ENCODE measurements at places on chromosomes 5 and 9.

DNA sequence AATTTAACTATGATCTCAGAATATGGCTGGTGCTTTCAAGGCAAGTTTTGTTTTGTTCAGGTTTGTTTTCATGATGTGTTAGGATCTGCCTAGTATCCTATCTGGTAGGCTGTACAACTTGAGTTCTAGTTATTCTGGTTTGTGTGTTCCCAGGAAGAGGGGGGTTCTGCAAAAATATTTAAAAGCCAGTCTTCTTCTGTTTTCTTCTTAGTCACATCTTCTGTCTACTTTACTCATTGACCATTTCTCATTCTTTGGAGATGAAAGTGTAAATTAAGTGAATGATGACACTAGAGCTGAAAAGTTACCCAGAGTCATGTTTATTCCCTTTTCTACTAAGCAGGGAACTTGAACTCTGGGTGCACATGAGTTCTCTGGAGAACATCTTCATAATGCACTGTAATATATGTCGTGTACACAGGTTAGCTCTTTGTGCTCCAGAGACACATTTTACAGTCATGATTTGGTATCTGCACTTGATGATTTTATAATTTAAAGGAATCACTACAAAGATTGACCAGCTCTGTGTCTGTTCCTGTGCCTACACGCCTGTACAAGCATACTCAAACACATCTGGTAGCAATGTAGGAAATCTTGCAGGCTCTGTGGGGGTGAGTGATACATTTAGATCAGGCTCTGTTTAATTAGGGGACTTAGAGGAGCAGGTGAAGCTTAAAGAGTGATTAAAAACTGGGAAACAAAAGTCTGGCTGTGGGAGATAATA, 5.0 kb downstream of the SMAD5 start:
- no peaks in the 10 kb centered on the region for H3K36me3 ChIP-seq
- no peak overlapping the region for H3K4me3 ChIP-seq
- peak overlapping the region; percentile 32 for H3K27ac ChIP-seq
- H3K4me1 ChIP-seq: peaks cover 38% of the 10 kb centered on the region
- H3K27me3 ChIP-seq: no peaks in the 10 kb centered on the region

GRCh38 chr9:122126331-122127261, 33.0 kb downstream of the NDUFA8 start:
- H3K27me3 ChIP-seq: peaks cover 53% of the 10 kb centered on the region
- H3K4me3 ChIP-seq: peak overlapping the region; percentile 68
- DNase-seq: no peak

- peaks cover 17% of the 10 kb centered on the region for H3K36me3 ChIP-seq
- DNase-seq: no peak
- no peaks in the 10 kb centered on the region for H3K4me1 ChIP-seq
- H3K27ac ChIP-seq: no peak overlapping the region
These were observed 67.5 kb downstream of the ZCCHC7 start for GRCh38 chr9:37187713-37188439.

DNA sequence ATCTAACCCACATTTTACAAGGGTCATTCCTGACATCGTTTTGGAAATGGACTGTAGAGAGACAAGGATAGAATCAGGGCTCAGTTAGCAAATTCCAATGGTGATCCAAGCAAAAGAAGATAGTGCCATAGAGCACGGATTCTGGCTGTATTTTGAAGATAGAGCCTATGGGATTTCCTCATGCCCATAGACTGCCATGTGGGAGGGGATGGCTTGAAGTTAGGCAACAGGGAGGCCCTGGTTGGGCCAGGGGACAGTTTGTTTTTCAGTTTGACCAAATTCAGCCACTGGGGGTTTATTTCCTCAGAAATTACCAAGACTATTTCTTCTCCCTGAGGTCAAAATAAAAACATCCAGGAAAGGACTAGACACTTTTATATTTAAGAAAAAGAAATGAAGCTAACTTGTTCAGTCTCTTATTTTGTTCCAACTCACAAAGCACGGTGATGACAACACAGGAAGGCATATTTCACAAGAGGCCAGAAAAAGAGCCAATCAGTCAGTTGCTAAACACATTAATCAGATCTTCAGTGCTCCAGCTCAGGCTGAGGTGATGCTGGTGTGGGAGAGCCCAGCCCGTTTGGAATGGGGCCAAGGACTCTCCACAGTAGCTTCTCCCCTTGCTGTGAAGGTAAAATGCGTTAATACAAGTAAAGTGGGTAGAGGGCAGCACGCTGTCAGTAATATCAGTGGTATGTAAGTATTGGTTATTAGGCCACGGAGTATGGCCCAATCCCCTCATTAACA, 4.4 kb upstream of the DCTN4 start:
- peak overlapping the region; percentile 84 for H3K27ac ChIP-seq
- H3K4me1 ChIP-seq: peaks cover 29% of the 10 kb centered on the region
- H3K27me3 ChIP-seq: peaks cover 9% of the 10 kb centered on the region
- H3K4me3 ChIP-seq: no peak overlapping the region

GRCh38 chr5:37112383-37112991, 136.7 kb downstream of the CPLANE1 start:
- no peak for DNase-seq
- H3K36me3 ChIP-seq: peaks cover 46% of the 10 kb centered on the region
- H3K27ac ChIP-seq: no peak overlapping the region
- no peaks in the 10 kb centered on the region for H3K27me3 ChIP-seq

- H3K27me3 ChIP-seq: no peaks in the 10 kb centered on the region
- DNase-seq: no peak
- H3K27ac ChIP-seq: no peak overlapping the region
- no peaks in the 10 kb centered on the region for H3K4me1 ChIP-seq
These were observed 20.6 kb downstream of the CLPTM1L start for GRCh38 chr5:1324301-1324700.

DNA sequence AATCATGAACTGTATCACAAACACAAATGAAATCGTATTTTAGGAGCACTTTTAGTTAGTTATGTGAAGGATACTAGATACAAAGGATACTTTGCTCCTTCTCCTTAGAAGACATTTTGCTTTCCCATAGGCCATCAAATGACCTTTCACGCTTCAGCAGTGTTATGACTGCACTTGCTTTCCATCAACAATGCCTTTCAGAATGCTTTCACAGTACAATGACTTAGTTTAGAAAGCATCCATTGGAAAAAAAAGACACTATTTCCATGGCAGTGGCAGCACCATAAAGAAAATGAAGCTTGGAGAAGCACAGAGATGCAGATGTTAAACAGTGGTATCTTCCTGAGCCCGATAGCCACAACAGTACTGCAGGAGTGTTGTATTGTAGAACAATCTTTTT, 203.9 kb downstream of the PCSK1 start:
- no peak for DNase-seq
- H3K4me1 ChIP-seq: peaks cover 11% of the 10 kb centered on the region
- H3K4me3 ChIP-seq: no peak overlapping the region
- H3K27me3 ChIP-seq: no peaks in the 10 kb centered on the region
- H3K27ac ChIP-seq: no peak overlapping the region
- H3K36me3 ChIP-seq: no peaks in the 10 kb centered on the region

- no peak for DNase-seq
- H3K36me3 ChIP-seq: no peaks in the 10 kb centered on the region
- H3K4me3 ChIP-seq: no peak overlapping the region
- no peak overlapping the region for H3K27ac ChIP-seq
- H3K27me3 ChIP-seq: no peaks in the 10 kb centered on the region
- peaks cover 9% of the 10 kb centered on the region for H3K4me1 ChIP-seq
These were observed 711.8 kb upstream of the CTNND2 start for GRCh38 chr5:12616093-12616492.

GRCh38 chr9:13268469-13268868, 11.0 kb downstream of the MPDZ start:
- no peak overlapping the region for H3K4me3 ChIP-seq
- peak overlapping the region; percentile 75 for H3K27ac ChIP-seq
- no peak for DNase-seq
- H3K27me3 ChIP-seq: no peaks in the 10 kb centered on the region
- peaks cover 15% of the 10 kb centered on the region for H3K36me3 ChIP-seq

- H3K27ac ChIP-seq: peak overlapping the region; percentile 90
- H3K27me3 ChIP-seq: no peaks in the 10 kb centered on the region
- H3K4me1 ChIP-seq: peaks cover 30% of the 10 kb centered on the region
- H3K4me3 ChIP-seq: no peak overlapping the region
These were observed 41.9 kb upstream of the CFAP157 start for GRCh38 chr9:127664678-127665507.

- no peaks in the 10 kb centered on the region for H3K27me3 ChIP-seq
- peaks cover 20% of the 10 kb centered on the region for H3K4me1 ChIP-seq
- H3K27ac ChIP-seq: peak overlapping the region; percentile 91
- peak overlapping the region; percentile 84 for H3K4me3 ChIP-seq
These were observed 938 bp downstream of the NINJ1 start for GRCh38 chr9:93132946-93133680.

- no peaks in the 10 kb centered on the region for H3K27me3 ChIP-seq
- H3K4me3 ChIP-seq: no peak overlapping the region
- H3K36me3 ChIP-seq: no peaks in the 10 kb centered on the region
- H3K4me1 ChIP-seq: no peaks in the 10 kb centered on the region
- no peak overlapping the region for H3K27ac ChIP-seq
These were observed 87.2 kb downstream of the TMEM232 start for GRCh38 chr5:110638970-110639902.

- H3K27ac ChIP-seq: no peak overlapping the region
- H3K36me3 ChIP-seq: no peaks in the 10 kb centered on the region
- H3K4me3 ChIP-seq: no peak overlapping the region
- no peak for DNase-seq
- H3K27me3 ChIP-seq: no peaks in the 10 kb centered on the region
- H3K4me1 ChIP-seq: peaks cover 19% of the 10 kb centered on the region
These were observed 110.4 kb downstream of the FBXO4 start for GRCh38 chr5:42035526-42035925.

GRCh38 chr9:125141251-125141650, 2.1 kb downstream of the SCAI start:
- peaks cover 20% of the 10 kb centered on the region for H3K4me1 ChIP-seq
- DNase-seq: no peak
- H3K27ac ChIP-seq: no peak overlapping the region
- peak overlapping the region; percentile 93 for H3K4me3 ChIP-seq
- H3K36me3 ChIP-seq: peaks cover 9% of the 10 kb centered on the region

GRCh38 chr5:88236866-88237642, 31.6 kb downstream of the TMEM161B start:
- no peak for DNase-seq
- no peak overlapping the region for H3K27ac ChIP-seq
- H3K4me3 ChIP-seq: no peak overlapping the region

GRCh38 chr9:134968823-134969090, 51.0 kb upstream of the FCN1 start:
- DNase-seq: no peak
- no peak overlapping the region for H3K27ac ChIP-seq
- H3K27me3 ChIP-seq: peaks cover 43% of the 10 kb centered on the region

DNA sequence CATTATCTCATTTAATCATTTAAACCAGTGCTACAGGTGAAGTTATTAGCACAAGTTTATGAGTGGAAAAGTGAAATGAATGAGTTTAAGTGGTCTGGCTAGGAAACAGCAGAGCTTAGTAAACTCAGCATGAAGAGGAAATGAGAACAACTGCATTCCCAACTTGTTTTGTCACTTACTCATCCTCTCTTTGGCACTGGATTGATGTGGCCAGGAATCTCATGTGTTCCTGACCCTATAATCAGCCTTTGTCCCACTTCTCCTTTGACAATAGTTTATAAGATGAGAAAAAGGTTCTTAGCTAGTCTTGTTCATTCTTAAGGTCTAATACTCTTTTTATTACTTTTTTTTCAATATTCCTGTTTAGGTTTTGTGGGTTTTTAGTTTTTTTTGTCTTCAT, 559.2 kb upstream of the TLE4 start:
- DNase-seq: no peak
- peaks cover 4% of the 10 kb centered on the region for H3K4me1 ChIP-seq
- no peak overlapping the region for H3K27ac ChIP-seq
- H3K4me3 ChIP-seq: no peak overlapping the region

GRCh38 chr9:133690081-133690561, 48.0 kb downstream of the SARDH start:
- no peak overlapping the region for H3K4me3 ChIP-seq
- H3K4me1 ChIP-seq: peaks cover 57% of the 10 kb centered on the region
- H3K27ac ChIP-seq: peak overlapping the region; percentile 91
- no peaks in the 10 kb centered on the region for H3K27me3 ChIP-seq
- no peaks in the 10 kb centered on the region for H3K36me3 ChIP-seq
- DNase-seq: peak; percentile 62

DNA sequence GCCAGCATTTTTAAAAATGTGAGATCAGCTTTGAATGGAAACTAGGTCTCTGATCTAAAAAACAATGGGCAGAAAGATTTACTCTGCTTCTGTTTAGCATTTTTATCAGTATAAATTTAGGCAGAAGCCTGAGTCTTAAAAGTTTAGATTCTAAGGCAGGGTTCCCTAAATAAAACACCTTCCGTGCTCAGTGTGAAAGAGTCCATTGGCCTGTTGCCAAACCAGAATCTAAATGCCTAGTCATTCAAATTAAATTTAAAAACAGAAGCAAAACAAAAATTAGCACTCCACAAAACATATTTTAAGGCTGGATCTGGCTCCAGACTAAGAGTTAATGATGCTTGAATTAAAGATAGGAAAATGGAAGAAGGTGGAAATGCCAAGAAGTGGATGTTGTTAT, 4.5 kb downstream of the TYRP1 start:
- no peaks in the 10 kb centered on the region for H3K36me3 ChIP-seq
- H3K27me3 ChIP-seq: no peaks in the 10 kb centered on the region

DNA sequence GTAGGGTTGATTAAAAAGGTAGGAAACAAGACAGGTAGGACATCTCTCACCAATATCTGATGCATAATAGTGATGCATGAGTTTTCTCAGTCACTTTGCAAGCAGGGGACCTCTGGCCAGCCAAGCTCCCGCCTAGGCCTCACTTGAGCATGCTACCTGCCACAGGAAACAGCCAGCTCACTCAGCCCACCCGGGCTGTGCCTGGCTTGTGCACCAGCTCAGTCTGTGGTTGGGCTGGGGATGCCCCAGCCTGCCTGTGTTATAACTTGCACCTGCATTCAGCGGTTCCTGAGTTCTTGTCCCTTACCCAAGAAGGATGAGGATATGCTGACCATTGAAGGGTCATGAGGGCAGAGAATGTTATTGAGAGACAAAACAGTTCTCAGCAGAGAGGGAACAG, 172.8 kb upstream of the PLCXD3 start:
- peaks cover 8% of the 10 kb centered on the region for H3K27me3 ChIP-seq
- H3K4me3 ChIP-seq: no peak overlapping the region
- no peak overlapping the region for H3K27ac ChIP-seq
- H3K4me1 ChIP-seq: no peaks in the 10 kb centered on the region
- no peak for DNase-seq

- H3K27me3 ChIP-seq: no peaks in the 10 kb centered on the region
- DNase-seq: no peak
- no peaks in the 10 kb centered on the region for H3K36me3 ChIP-seq
- H3K27ac ChIP-seq: no peak overlapping the region
- H3K4me3 ChIP-seq: no peak overlapping the region
These were observed 12.1 kb downstream of the NOTCH1 start for GRCh38 chr9:136533775-136534157.

- peaks cover 2% of the 10 kb centered on the region for H3K36me3 ChIP-seq
- H3K4me3 ChIP-seq: no peak overlapping the region
- H3K27me3 ChIP-seq: no peaks in the 10 kb centered on the region
- H3K4me1 ChIP-seq: peaks cover 8% of the 10 kb centered on the region
These were observed 60.3 kb upstream of the MAP3K1 start for GRCh38 chr5:56755036-56755555.

GRCh38 chr5:108617467-108618435, 129.9 kb upstream of the FER start:
- H3K36me3 ChIP-seq: peaks cover 2% of the 10 kb centered on the region
- H3K27me3 ChIP-seq: no peaks in the 10 kb centered on the region
- no peak overlapping the region for H3K27ac ChIP-seq
- no peak overlapping the region for H3K4me3 ChIP-seq
- DNase-seq: no peak
- H3K4me1 ChIP-seq: no peaks in the 10 kb centered on the region
